ENCODE measurements at places on chromosomes 3 and 15.

DNA sequence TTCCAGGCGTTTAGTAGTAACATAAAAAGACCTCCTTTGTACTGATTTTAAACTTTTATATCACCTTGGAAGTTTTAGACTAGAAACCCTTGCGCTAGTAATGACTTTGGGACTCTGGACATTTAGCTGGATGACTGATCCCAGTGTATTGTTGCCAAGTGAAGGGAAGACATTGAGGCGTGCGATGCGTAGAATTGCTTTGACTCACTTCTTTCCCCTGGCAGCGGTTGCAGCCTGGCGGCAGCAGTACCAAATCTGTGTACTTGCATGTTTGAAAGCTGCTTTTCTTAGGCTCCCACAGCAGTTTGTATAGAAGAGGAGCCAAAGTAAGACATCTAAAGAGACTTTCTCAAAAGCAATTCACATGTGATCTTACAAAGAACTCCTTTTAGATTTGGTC lies 151.6 kb downstream of the BBX start:
- no peak for DNase-seq

GRCh38 chr3:195591852-195592251 lies 8.1 kb upstream of the APOD start:
- no peak for DNase-seq

DNA sequence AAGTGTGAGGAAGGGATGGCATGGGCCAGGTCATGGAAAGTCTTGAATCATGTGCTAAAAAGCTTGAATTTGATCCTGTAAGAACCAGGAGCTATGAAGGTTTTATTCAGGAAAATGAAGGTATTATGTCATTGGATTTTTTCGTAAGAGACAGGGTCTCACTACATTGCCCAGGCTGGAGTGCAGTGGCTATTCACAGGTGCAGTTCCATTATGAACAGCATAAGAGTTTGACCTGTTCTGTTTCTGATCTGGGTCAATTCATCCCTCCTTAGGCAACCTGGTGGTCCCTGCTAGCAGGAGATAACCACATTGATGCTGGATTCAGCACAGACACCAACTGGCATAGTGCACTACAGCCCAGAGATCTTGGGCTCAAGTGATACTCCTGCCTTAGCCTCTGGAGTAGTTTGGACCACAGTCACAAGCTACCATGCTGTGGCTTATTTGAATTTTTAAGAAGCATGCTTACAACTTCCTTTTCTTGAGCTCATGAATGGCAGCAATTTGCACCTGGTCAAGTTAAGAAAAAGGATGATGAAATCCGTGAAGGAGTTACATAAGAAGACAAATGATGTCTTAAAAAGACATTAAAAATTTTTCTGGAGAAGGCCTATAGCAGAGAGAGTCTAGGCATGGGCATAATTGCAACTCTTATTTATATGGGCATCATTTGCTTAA lies 79.1 kb downstream of the CADPS start:
- DNase-seq = no peak

GRCh38 chr3:61853912-61854311 lies 292.5 kb downstream of the PTPRG start:
- DNase-seq = no peak

DNA sequence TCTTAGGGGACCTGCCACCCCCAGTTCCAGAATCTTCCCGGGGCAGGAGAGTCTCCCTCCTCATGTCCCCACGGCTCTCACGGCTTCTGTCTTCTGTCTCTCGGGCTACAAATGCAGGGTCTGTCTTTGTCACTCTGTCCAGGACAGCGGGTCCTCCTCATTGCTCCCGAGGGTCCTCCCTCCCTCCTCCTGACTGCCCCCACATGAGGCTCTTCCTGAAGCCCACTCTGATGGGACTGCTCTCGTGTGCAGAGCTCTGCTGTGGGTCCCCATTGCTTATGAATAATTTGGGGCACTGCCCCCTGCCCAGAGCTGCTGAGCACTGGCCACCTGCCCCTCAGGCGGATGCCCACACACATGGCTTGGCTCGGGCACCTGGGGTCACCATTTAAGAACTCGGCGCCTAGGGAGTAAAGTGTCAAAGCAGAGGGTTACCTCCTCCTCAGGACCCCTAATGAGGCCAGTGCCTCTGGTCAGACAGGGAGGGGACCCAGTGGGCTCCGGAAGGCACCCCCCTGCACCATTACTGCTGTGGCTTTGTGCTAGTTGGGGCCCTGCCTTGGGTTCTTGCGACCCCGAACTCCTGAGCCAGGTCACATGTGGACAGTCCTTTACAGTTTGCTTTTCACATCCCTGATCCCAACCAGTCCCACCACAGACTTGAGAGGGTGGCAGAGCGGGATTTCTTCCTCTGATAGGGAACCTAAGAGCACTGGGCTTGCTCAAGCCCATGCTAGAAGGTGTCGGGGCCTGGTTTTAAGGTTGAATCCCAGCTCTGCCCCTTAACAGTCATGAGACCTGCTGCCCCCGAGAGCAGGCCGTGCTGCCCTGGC lies 22.1 kb downstream of the HDAC11 start:
- DNase-seq = no peak

- DNase-seq = peak; percentile 7
Measured at GRCh38 chr3:128133273-128133883, 9.8 kb upstream of the RUVBL1 start.
